ENCODE measurements at places on chromosomes 16 and 17. TPM values are rescaled to one million over a fixed set of nuclear protein-coding genes. Genes with fewer than 3 reads are reported as not detected.
A peak's percentile ranks its signal among the peaks of the same experiment; 100 is the strongest.

Gene DPEP2
- total RNA-seq, result not detected

Gene TMEM88
- total RNA-seq, result 24.6 TPM

Gene SYT17
- 11.5 TPM for total RNA-seq

Gene GSG1L
- total RNA-seq, result not detected

Gene RPH3AL
- total RNA-seq, result 14.7 TPM

Gene CHST5
- 1.1 TPM for total RNA-seq

Gene KCNG4
- total RNA-seq, result not detected

Gene FBXW10B
- not detected for total RNA-seq

Gene SMTNL2
- total RNA-seq, result 0.79 TPM

Gene PEX12
- total RNA-seq, result 4.2 TPM

Gene KRTAP4-6
- total RNA-seq, result not detected

Gene PLD6
- total RNA-seq, result 0.42 TPM

GRCh38 chr17:35241520-35241919, 1.4 kb upstream of the SLFN5 start:
- peak; percentile 64 for DNase-seq

DNA sequence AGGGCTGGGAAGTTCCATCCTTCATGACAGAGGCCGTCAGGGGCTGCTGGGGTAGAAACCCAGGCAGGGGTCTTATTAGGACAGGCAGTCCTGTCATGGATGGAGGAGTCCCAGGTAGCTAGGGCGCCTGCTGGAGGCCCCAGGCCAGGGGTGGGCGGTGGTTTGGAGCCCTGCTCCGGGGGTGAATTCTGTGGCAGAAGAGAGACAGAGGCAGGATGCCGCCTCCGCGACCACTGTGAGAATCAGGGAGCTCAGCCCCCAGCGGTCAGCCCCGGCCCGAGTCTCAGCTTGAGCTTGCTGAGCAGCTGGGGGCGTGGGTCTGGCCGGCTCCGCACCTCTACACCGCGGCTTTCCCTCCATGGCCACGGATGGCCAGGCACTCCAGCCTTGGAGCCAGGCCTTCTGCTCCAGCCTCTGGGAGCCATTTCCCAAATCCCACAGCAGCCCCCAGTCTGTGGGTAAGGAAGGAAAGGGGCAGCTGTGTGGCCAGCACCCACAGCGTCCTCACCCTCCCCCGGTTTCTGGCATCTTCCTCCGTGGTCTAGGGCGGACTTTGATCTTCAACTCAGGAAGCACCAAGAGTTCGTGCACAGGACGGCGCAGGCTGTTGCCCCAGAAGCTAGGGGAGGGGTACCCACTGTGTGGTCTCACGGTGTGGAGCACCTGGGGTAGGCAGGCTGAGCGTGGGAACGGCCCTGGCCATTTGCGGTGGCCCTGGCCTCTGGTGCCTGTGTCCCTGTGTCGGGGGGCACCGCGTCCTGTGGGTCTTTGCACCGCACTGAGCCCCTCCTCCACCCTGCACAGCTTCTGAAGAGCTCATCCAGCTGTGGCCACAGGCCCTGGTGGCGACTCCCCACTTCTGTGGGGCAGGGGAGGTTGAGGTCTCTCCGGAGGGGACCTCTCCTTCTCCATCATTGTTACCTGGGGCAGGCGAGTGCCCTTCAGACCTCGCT, 14.1 kb downstream of the CD7 start:
- DNase-seq, result no peak

- DNase-seq, result peak; percentile 86
Measured at GRCh38 chr16:19113577-19114358, at the start of gene ITPRIPL2. Gene ITPRIPL2 (plus strand): TSS chr16:19113964. CDS start chr16:19114462, 498 bp downstream.

DNA sequence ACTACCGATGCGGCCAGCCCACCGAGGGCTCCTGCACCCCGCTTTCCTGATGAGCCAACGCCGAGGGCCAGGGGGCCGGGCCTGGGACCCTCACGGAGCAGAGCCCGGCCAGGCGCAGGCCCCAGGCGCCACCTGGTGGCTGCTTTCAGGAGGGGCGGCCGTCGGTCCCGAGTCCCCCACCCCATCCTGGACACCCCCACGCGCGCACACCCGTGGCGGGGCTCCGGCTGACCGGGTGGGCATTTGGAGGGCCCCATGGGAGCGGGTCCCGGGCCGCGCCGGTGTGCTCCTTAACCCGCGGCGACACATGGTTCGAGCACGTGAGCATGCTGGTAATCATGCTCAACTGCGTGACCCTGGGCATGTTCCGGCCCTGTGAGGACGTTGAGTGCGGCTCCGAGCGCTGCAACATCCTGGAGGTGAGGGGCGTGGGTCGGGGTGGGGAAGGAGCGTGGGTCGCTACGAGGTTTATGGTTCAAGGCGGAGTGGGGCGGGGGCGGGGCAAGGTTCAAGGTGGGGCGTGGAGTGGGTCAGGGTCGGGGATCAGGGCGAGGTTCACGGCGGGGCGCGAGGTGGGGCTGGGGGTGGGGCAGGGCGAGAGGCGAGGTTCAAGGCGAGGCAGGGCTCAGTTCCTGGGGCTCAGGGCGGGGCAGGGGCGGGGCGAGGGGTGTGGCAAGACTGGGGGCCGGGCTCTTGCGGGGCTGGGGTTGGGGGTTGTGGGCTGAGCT, 30.2 kb downstream of the TPSG1 start:
- peak; percentile 78 for DNase-seq

DNA sequence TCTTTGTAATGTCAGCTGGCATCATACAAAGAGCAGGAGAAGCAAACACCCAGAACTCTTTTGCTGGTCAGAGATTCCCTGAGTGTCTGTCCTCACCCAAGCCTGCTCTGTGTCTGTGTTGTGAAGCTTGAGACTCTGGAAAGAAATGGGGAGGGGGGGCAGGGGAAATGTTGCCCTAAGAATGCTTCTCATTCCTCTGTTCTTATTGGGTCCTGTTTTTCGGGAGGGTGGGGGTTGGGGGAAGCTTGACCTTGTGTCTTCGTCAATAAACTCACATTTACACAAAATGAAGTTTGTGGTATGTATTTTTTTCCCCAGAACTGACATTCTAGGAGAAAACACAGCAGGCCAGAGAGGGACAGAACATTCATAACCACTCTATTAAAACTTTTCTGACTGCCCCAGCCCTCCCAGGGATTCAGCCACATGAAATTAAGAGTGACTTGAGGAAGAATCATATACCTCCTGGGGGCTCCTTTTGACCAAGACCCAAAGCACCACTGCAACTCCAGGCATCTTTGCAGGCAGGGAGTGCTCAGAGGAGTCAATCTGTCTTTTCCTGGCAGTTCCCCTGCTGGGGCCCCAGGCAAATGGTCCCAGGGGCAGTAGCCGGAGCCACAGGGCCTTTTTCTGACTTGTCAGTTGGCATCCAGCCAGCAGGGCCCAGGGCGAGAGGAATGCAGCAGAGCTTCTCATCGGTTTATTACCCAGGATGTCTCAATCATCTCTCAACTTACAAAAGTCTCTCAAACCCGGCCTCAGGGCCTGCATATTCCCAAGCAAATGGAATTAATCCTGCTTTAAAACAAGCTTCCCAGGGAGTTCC, 5.1 kb upstream of the RASL10B start:
- peak; percentile 81 for DNase-seq

DNA sequence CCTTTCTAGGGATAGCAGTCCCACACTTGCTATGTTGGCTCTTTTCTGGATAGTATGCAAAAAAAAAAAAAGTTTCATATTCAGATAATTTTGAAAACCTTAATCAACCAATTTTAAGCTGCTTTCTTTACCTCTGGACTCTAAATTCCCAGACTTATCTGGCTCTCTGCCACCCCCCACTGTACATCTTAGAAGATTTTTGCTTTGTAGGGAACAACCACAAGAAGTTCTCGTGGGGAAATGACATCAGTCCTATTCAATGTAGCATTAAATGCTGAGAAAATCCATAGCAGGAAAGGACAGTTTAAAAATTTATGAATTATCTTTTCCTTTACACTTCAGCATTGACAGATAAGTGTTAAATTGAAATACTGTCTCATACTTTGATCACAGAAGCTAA, 562.7 kb upstream of the HSBP1 start:
- no peak for DNase-seq

- DNase-seq, result peak; percentile 84
Measured at GRCh38 chr16:49575346-49576172, 202.0 kb downstream of the C16orf78 start.

- DNase-seq, result no peak
Measured at GRCh38 chr16:90034504-90034903, 15.2 kb upstream of the DBNDD1 start.

DNA sequence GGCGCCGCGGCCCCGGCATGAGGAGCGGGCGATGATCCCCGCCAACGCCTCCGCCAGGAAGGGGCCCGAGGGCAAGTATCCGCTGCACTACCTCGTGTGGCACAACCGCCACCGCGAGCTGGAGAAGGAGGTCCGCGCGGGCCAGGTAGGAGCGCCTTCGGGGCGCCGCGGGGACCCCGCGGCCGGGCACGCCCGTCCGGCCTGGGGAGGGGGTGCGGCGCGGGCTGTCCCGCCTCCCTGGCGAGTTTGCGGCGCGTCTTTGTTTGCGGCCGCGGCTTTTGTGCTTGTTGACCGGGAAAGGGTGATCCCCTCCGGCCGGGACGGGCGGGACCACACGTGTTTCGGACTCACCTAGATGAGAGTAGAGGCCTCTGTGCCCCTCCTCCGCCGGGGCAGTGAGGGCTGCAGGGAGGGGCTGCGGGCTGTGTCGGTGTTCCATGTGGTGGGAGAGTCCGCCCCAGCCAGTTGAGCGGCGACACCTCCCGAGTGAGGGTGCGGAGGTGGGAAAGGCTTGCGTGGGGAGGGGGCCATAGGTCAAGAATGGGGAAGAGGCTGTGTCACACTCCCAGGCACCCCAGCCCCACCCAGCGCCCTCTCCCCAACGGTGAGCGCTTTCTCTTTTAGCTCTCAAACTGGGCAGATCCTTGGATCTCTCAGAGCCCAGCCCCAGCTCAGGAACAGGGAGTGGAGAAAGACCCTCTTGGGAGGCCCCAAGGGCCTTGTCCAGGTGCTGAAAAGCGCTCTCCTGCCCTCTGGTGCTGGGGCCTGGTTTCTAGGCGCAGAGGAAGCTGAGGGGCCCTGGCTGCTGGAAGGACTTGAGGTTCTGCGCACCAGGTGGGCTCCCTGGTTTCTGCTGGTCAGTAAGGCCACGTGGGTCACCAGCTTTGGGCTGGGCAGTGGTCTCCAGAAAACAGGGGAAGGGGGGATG, 923 bp downstream of the ANKRD13B start:
- DNase-seq, result peak; percentile 96

GRCh38 chr17:39283896-39284295, 58.2 kb upstream of the STAC2 start:
- no peak for DNase-seq

DNA sequence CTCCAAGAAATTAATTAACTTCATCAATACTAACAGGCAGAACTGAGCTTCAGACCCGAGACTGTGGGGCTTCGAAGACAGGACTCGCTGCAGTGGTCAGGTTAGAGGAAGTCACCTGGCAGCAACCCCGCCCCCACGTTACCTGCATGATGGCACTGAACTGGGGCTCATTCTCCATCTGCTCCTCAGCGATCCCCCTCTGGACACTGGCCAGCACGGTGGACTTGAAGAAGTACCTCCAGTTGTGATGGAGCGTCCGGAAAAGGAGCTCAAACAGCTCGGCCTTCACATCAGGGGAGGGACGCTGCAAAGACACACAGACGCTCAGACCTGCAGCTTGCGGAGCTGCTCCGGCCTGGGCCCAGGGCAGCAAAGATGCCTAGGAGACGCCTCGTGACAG, 40.9 kb upstream of the GSG1L start:
- no peak for DNase-seq

DNA sequence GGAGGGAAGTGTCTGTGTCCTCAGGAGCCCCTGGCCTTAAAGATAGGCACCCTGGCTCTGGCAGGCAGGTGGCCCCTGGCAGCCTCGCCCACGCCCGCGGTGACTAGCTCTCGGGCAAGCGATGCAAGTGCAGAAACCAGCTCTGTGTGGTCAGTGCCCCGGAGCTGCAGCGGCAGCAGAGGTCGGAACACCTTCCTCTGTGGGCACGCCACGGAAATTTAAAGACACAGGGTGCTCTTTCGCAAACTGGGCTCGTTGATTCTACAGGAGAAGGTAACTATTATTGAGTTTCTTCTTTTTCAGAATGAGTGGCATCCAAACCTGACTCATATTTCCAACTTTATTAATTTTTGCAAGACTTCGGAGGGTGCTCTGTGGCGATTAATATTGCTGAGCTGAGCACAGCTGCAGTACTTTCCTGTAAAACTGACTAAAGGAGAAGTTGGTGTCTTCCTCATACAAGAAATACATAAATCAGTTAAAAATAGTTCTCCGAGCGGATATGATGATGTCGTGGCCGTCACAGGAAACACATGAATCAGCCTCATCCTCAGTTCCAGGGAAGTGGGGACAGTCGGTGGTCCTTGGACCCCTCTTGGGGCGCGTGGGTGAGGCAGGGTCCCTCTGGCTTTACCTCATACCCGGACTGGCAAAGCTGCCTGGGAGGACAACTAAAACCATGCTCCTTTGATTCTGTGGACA, 120.2 kb downstream of the METRNL start:
- DNase-seq, result no peak

DNA sequence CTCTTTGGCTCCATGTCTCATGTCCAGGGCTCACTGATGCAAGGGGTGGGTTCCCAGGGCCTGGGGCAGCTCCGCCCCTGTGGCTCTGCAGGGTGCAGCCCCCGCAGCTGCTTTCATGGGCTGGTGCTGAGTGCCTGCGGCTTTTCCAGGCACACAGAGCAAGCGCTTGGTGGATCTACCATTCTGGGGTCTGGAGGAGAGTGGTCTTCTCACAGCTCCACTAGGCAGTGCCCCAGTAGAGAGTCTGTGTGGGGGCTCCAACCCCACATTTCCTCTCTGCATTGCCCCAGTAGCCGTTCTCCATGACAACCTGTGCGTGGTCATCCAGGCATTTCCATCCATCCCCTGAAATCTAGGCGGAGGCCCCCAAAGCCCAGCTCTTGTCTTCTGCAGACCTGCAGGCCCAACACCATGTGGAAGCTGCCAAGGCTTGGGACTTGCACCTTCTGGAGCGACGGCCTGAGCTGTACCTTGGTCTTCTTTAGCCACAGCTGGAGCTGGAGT, 5.2 kb downstream of the IL32 start:
- DNase-seq, result no peak

GRCh38 chr16:65749506-65749905, 617.0 kb upstream of the CDH5 start:
- DNase-seq, result no peak

DNA sequence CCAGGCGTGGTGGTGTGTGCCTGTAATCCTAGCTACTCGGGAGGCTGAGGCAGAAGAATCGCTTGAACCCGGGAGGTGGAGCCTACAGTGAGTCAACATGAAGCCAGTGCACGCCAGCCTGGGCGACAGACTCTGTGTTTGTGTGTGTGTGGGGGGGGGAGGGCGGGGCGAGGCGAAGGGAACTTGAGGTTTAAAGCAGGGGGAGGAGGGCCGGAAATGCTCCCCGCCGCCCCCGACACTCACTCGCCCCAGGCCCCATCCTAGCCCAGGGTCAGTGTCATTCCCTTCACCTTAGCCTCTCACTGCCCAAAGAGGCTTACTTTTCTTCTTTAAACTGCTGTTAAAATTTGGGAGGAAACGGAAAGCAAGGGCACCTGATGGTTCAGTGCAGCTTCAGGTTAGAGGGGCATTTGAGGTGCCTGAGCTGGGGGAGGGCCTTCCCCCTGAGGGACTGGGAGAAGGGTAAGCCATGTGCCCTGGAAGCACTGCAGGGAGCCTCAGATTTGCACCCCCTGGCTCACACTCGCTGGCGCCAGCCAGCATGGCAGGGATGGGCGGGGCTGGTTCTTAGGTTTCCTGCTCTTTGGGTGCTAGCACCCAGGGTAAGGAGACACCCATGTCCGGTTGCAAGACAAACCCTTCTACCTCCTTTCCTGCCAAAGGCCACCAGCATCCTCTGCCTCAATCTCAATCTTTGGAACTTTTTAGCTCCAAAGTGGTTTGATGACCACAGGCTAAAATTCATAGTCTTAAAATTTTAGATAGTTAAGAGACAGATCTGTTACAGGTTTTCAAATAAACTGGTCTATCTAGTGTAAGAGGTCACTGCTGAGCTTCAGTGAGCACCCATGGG, 2.2 kb upstream of the LIMD2 start:
- peak; percentile 53 for DNase-seq

All from endodermal cell (in vitro differentiated cells).